ENCODE measurements at places on chromosomes 2 and 18. TPM values are rescaled to one million over a fixed set of nuclear protein-coding genes. Genes with fewer than 3 reads are reported as not detected.

The PRKAG3 gene
- not detected for total RNA-seq

The HNRNPA3 gene
- total RNA-seq = 85.0 TPM

The PLCD4 gene
- total RNA-seq = 1.1 TPM

The RAB6D gene
- total RNA-seq = 0.11 TPM

The PFN4 gene
- total RNA-seq = 0.43 TPM

The ANKRD29 gene
- total RNA-seq = 0.81 TPM

The SERPINB11 gene
- total RNA-seq = not detected

- no peak for DNase-seq
Observed at GRCh38 chr18:75031717-75032317, 177.1 kb downstream of the PTGR3 start.

GRCh38 chr2:58834404-58834803 lies 593.3 kb upstream of the FANCL start:
- peak; percentile 74 for DNase-seq

DNA sequence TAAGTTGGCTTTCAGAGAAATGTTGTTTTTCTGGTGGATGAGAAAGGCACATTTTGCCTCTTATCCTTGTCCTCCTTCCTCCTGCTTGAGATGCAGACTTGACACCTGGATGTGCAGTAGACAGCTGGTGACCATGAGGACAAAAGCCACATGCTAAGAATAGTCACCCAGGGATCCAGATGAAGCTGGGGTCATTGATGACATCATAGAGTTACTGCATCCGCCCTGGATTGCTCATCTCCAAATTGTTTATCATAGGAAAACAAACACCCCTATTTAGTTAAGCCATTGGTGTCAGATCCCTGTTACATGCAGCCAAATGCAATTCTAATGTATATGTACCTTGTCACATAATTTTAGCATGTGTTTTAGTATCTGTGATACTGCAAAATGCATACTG lies 16.3 kb upstream of the SLC1A4 start:
- DNase-seq = no peak

DNA sequence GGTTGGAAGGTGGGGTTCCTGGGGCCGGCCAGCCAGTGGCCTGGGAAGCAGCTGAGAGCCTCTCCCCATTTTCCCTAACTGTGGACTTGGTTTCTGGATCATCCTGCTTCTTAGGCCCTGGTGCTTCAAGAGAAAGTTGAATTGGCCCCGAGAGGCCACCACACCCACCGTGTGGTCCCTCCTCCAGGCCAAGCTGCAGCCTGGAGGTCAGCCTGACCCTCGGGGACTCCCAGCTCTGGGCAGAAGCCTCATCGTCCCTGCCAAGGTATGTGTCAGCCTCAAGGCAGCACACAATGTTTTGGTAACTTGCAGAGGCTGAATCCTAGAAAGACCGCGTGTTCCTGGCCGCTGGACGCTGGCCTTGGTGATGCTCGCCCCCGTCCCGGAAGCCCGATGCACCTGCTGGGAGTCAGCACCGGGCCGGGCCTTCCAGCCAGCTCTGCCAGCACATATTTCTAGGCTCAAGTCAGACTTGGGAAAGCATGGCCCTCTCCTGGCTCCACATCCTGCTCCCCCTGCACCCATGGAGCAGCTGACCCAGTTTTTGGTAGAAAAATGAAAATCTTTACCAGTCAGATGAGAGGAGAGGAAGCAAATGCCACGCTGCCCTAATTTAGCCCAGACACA lies 72.6 kb downstream of the ACTR2 start:
- no peak for DNase-seq

GRCh38 chr18:70216788-70217187 lies 11.3 kb upstream of the RTTN start:
- no peak for DNase-seq

GRCh38 chr18:77634494-77634893 lies 384.8 kb downstream of the GALR1 start:
- peak; percentile 26 for DNase-seq

DNA sequence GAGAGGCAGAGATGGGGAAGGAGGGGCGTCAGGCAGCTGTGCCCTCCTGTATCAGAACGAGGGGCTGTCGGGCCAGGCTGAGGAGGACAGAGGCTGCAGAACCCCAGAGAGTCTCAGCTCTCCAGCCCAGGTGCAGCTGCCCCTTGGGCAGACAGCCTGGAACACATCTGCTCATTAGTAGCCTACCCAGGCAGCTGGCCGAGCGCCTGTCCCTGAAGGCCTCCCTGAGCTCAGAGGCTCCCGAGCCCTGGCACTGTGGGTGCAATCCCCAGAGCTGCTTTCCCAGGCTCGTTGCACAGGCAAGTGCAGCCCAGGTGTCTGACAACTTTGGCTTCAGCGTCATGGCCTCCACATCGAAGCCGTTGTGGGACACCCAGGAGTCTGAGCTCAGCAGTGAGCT lies 13.1 kb upstream of the TMEM185B start:
- no peak for DNase-seq

- no peak for DNase-seq
Observed at GRCh38 chr18:69617888-69618287, 217.2 kb downstream of the DOK6 start.

- DNase-seq = no peak
Observed at GRCh38 chr18:79784071-79784913, 13.4 kb upstream of the KCNG2 start.

GRCh38 chr2:159650574-159650973 lies 34.2 kb upstream of the BAZ2B start:
- no peak for DNase-seq

DNA sequence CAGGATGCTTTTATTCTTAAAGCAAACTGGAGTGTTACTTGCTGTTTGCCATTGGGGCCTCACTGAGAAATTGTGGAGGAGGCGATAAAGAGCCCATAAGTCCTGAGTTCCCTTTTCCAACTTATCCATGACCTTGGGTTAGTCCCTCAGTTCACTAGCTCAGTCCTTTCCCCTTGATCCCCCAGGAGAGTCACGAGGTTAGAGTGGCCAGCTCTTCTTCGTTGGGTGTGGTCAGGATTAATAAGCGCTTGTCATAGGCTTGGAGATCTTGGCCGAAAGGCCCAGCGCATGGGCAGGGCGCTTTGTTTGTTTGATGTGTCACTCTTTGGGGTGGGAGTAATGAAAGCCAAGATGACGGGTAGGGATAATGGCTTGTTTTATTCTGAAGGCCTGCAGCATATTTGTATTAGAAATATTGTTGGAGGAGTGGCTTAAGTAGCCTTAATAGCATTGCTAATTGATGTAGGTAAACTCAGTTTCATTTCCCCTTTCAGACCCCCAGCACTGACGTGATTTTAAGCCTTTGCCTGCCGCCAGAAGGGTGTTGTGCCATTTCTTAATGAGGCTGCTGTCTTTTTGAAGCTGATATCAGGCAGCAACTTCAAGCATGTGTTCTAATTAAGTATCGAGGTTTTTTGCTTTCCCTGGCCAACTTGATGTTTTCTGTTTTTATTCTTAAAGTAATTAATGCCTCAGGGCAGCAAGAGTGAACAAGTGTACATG lies 15.7 kb downstream of the GRHL1 start:
- no peak for DNase-seq

- DNase-seq = no peak
Observed at GRCh38 chr2:60495041-60495625, 58.3 kb downstream of the BCL11A start.

DNA sequence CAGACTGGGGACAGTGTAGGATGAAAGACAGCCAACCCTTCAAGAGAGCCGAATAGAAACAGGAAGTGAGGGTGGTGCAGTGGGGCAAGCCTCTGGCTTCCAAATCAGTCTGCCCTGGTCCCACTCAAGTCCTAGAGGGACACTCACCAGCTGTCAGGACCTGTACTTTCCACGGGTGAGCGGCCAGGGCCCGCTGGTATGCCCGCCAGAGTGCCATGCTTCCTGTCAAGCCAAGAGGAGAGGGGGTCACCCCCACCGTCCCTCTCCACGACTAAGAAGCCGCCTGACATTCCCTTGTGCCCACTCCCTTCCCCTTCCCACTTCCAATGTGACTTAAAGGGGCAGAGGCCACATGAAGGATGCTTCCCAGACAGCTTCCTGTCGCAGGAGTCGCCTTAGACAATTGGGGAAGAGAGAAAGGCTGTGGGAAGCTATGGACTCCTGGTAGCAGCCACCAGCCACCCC lies 564 bp downstream of the MPV17 start:
- no peak for DNase-seq
